ENCODE measurements at places on chromosomes 16 and 17. TPM values are rescaled to one million over a fixed set of nuclear protein-coding genes. Genes with fewer than 3 reads are reported as not detected.

TBC1D3G gene
- total RNA-seq, result 0.29 TPM

MILR1 gene
- total RNA-seq, result 6.5 TPM

TBC1D3E gene
- not detected for total RNA-seq

MC1R gene
- 3.3 TPM for total RNA-seq

GUCY2D gene
- total RNA-seq, result 0.23 TPM

RGS9 gene
- 9.5 TPM for total RNA-seq

CFAP119 gene
- total RNA-seq, result 7.0 TPM

CCL23 gene
- total RNA-seq, result 0.35 TPM

TBCD gene
- 69.2 TPM for total RNA-seq

ACSM3 gene
- 38.2 TPM for total RNA-seq

NOD2 gene
- 2.8 TPM for total RNA-seq

PIGW gene
- 5.5 TPM for total RNA-seq

HSPB9 gene
- 0.23 TPM for total RNA-seq

KRT36 gene
- total RNA-seq, result not detected

ENPP7 gene
- total RNA-seq, result 4.4 TPM

CDH5 gene
- total RNA-seq, result 67.2 TPM

RCVRN gene
- not detected for total RNA-seq

NLK gene
- 46.9 TPM for total RNA-seq

TOX3 gene
- 13.0 TPM for total RNA-seq

CSH1 gene
- not detected for total RNA-seq

MYH1 gene
- total RNA-seq, result 1.5 TPM

FBXL16 gene
- total RNA-seq, result 0.93 TPM

TP53TG3C gene
- not detected for total RNA-seq

CBFA2T3 gene
- total RNA-seq, result 4.4 TPM

SOST gene
- total RNA-seq, result 12.2 TPM

GAST gene
- total RNA-seq, result not detected

LGALS9B gene
- not detected for total RNA-seq

FOXF1 gene
- 0.29 TPM for total RNA-seq

Measured in metanephros (tissue), 2 donors.